ENCODE measurements at places on chromosomes 16 and 17.

DNA sequence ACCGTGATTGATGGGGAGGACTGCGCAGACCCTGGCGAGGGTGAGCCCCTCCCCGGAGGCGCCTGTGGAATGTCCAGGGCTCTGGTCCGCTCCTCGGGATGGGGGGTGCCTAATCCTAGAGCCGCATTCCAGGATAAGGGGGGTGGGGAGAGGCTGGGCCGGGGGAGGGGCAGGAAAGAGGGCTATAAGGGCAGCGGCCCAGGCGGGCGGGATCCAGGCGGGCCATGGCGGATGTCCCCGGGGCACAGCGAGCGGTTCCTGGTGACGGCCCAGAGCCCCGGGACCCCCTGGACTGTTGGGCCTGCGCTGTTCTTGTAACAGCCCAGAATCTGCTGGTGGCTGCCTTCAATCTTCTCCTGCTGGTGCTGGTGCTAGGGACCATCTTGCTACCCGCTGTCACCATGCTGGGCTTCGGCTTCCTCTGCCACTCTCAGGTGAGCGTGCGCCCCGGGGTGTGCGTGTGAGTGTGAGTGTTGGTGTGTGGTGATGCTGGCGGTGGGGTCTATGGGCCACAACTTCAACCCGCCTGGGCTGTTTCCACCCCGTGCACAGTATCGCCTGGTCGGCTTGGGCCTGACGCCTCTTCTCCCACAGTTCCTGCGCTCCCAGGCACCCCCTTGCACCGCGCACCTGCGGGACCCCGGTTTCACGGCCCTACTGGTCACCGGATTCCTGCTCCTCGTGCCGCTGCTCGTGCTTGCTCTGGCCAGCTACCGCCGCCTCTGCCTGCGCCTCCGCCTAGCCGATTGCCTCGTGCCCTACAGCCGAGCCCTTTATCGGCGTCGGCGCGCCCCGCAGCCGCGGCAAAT is at the start of gene TMEM88:
Gene TMEM88, plus strand, starts transcription at position 216 of the 809 bp plus-strand sequence. Its CDS starts 9 bp downstream, at position 225.
- DNase-seq = no peak

DNA sequence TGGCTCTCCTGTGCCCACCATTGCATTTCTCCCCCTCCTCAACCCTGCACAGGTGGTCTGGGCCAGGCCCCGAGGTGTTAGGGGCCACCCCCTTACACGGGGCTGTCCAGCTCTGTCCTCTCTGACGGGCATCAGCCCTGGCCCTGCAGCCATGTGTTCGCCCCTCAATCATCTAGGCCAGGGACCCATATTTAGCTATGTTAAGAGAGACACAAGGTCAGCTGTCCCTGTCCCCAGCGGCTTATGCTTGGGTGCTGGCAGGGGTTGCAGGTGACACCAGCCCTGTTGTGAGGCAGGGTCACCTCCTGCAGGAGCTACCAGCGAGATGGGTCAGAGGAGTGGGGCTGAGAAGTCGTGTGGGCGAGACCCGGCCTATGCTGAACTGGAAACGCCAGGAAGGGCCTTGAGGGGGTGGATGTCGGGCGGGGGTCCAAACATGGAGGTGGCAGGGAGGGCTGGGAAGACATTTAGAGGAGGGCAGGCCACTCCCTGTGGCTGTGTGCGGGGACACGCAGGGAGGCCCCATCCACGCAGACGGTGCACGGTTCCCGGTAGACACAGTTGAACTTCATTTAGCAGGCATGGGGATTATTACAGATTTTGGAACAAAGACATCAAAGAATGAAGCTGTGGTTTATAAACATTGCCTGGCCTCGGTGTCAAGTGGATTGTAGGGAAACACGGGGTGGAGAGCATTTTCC is 133.2 kb upstream of the CHMP6 start:
- no peak for DNase-seq

- DNase-seq = no peak
These were observed 41.4 kb upstream of the MEIOC start for GRCh38 chr17:44614862-44615261.

GRCh38 chr17:44970136-44970741 is 2.1 kb upstream of the C1QL1 start:
- no peak for DNase-seq

- no peak for DNase-seq
These were observed 91.7 kb downstream of the BCAS3 start for GRCh38 chr17:60769327-60769726.

DNA sequence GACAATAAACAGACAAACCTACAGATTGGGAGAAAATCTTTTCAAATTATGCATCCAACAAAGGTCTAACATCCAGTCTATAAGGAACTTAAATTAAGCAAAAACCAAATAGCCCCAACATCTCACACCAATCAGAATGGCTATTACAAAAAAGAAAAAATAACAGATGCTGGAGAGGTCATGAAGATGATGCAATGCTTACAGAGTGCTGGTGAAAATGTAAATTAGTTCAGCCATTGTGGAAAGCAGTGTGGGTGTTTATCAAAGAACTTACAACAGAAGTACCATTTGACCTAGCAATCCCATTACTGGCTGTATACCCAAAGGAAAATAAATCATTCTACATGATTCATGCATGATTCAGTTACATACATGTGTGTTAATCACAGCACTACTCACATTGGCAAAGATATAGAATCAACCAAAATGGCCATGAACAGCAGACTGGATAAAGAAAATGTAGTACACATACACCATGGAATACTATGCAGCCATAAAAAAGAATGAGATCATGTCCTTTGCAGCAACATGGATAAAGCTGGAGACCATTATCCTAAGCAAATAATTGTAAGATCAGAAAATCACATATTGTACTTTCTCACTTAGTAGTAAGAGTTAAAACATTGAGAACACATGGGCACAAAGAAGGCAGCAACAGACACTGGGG is 223.9 kb upstream of the WSB1 start:
- DNase-seq = no peak

DNA sequence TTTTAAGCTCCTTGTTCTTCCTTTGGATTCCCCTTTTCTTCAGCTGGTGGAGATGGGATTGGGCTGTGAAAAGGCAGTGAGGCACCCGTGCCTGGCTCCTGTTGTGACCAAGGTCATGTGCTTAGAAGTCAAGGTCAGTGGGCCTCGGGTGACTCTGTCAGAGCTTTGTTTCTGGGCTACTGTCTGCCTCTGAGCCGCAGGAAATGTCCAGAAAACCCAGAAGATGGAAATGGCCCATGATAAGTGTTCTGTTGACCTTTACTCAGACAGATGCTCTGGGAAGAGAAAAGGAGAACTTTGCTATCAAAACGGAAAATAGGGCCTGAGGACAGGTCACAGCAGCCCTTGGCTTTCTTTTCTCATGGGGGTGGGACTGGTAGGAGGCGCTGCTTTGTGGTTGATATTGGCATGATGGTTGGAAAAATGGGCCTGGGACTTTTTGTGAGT is 2.9 kb downstream of the ABCC1 start:
- DNase-seq = no peak

DNA sequence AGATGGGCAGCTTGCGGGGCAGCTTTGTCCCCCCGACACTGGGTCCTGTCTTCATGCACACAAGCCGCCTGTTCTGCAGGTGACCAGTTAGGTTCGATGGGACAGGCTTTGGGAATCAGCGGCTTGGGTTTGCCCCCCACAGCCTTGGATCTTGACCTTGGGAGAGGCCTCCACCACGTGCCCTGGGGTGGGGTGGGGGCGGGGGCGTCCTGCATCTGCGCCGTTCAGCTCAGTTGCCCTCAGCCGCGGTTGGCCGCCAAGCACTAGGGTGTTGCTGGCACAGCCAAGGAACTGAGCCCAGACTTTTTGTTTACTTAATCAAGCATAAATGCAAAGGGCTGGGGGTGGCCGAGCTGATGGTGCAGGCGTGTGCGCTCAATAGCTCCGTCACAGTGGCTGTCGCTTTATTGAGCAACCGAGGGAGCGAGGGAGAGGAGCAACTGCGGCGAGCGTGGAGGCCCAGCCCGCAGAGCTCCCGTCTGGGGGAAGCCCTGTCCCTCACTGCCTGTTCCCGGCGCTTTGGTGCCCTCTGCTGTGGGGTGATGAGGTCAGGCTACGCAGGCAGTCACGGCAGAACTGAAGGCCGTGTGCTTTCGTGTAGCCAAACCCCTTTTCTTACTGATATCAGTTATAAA is 33.9 kb downstream of the JPH3 start:
- DNase-seq = peak; percentile 77

DNA sequence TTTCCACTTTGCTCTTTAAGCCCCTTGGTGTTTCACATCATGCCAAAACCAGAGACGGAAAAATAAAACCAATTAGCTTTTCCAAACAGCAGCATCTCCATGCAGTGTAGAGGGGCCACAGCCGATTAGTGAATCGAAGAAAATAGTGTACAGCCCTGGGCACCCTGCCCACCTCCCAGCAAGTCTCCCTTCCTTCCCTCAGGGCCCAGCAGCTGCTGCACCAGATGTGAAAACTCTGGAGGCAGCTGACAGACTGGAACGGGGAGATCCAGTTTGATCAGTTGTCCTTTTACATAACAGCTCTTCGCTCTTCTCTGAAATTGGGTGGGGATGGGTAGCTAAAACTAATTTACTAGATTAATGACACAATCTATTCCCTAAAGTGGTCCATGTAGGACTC is 19.3 kb downstream of the TMEM11 start:
- no peak for DNase-seq

- no peak for DNase-seq
These were observed 1.2 kb downstream of the MRTFB start for GRCh38 chr16:14072360-14072759.

DNA sequence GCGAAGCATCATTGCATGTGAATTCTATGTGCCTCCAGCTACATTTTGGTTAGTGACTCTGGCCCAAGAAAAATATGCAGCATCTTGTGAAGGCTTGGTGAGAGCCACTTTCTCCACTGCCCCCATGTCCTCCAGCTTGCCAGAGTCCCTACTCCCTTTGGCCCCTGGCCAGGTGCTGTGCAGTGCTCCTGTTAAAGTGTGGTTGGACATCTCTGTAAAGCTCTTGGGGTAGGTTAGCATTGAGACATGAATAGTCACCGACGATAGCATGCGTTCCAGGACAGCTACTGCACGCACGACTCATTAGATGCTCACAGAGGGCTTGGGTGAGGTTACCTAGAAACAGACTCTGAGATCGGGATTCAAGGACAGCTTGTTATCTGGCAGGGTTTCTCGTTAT is 48.6 kb downstream of the FOXL1 start:
- DNase-seq = no peak

DNA sequence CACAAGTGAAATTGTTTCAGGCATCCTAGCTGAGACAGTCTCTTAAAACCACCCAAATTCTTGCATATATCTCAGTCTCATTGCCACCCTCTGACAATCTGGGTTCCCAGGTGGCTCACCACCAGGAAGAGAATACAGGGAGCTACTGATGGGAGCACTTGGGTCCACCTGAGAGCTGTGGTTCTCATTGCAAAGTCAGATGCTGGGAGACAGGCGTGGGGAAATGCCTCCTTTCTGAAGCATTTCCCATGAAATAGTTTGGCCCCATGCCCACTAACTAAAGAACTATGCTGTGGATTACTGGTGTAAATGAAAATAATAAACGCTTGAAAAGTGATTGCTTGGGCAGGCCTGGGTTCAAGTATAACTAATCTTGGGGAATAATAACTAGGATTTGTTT is 70.3 kb downstream of the CMC2 start:
- DNase-seq = no peak

DNA sequence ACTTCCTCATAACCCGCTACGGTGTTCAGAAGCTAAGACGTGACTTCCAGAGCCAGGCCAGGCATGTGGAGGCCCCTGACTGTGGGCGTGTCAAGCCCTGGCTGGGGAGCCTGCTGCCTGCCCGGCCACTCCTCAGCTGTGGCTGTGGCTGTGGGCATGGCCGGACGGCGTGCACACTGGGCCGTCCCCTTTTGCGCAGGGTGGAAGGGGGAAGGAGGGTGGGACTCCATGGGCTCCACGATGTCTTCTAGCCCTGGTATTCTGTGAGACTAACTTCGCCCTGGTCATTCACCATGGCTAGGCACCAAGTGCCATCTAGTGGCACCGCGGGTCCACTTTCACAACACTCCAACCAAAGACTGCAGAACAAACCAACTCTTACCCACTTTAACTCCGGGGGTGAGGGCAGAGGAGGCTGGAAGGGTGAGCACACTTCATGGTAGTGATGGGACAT is 67.9 kb downstream of the N4BP1 start:
- DNase-seq = no peak

GRCh38 chr16:51003850-51004566 is 147.1 kb downstream of the SALL1 start:
- DNase-seq = no peak
